ENCODE measurements at places on chromosomes 16 and 17.

DNA sequence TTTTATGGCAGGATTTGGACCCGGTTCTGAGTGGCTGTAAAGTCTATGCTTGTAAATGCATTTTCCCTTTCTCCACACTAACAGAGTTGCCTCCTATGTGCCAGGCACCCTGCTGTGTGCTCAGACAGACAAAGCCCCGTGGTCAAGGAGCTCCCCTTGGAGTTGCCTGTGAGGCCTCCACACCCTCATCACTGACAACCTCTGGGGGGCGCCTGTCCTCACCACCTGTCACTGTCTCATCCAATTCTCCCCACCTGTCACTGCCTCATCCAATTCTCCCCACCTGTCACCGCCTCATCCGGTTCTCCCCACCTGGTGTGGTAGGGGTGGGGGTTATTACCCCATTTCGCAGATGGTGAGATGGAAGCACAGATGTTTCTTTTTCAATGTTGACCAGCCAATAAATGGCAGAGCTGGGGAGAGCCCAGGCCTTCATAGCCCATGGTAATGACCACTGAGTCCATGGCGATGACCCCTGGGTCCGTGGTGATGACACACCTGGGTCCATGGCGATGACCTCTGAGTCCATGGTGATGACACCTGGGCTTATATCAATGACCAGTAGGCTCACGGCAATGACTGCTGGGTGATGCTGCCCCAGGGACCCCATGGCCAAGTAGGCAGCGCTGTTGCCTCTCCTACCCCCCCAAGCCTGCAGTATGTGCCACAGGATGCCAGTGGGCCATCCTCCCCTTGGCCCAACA is 150.1 kb downstream of the IRF8 start:
- no peak for DNase-seq

DNA sequence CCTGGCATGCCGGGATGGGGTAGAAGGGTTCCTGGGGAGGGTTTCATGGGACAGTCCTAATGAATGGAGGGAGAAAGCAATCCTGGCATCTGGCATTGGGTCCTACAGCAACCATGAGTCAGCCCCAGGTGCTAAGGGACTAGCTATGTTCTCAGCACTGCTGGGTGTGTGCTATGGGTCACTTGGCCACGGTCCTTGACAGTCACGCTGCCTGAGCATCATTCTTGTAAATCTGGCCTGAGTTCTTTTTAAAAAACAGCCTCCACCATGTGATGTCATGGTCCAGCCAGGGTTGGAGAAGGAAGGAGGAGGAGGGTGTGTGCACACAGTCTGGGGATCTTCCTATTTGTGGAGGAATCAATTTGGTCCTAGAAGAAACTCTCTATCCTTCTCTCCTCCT is 6.2 kb upstream of the RAMP2 start:
- DNase-seq = peak; percentile 87

GRCh38 chr17:65431116-65431515 is 130.3 kb downstream of the AXIN2 start:
- no peak for DNase-seq

GRCh38 chr17:55705847-55706246 is 16.8 kb downstream of the TMEM100 start:
- DNase-seq = no peak

DNA sequence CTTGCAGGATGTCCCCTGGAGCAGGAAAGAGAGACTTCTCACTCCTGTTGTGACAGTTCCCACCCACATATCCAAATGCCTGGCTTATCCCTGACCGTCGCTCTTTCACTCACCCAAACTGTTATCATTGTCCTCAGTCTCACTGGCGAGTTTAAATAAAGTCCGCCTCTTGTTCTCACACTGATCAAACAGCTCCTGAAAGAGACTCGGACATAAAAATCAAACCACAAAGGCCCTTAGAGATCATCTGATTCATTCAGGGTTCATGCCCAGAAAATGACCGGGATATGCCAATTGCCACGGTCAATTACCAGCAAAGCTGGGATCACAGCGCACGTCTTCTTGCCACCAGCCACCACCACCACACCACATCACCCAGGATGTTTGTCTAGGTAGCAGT is 19.9 kb downstream of the GGA3 start:
- DNase-seq = no peak

Data from epithelial cell of proximal tubule (primary cell).